Endodermal cell (in vitro differentiated cells): ENCODE measurements at places on chromosomes 1 and 21. TPM values are rescaled to one million over a fixed set of nuclear protein-coding genes. Genes with fewer than 3 reads are reported as not detected.
A peak's percentile ranks its signal among the peaks of the same experiment; 100 is the strongest.

The STIL gene
- 32.0 and 39.3 TPM in 2 replicates for total RNA-seq

GRCh38 chr1:192979542-192979941 lies 79.6 kb downstream of the UCHL5 start:
- DNase-seq = no peak

- DNase-seq = no peak
Observed at GRCh38 chr21:38080888-38081287, 164.6 kb upstream of the KCNJ6 start.

- DNase-seq = no peak
Observed at GRCh38 chr1:32828341-32828740, 10.9 kb downstream of the S100PBP start.

DNA sequence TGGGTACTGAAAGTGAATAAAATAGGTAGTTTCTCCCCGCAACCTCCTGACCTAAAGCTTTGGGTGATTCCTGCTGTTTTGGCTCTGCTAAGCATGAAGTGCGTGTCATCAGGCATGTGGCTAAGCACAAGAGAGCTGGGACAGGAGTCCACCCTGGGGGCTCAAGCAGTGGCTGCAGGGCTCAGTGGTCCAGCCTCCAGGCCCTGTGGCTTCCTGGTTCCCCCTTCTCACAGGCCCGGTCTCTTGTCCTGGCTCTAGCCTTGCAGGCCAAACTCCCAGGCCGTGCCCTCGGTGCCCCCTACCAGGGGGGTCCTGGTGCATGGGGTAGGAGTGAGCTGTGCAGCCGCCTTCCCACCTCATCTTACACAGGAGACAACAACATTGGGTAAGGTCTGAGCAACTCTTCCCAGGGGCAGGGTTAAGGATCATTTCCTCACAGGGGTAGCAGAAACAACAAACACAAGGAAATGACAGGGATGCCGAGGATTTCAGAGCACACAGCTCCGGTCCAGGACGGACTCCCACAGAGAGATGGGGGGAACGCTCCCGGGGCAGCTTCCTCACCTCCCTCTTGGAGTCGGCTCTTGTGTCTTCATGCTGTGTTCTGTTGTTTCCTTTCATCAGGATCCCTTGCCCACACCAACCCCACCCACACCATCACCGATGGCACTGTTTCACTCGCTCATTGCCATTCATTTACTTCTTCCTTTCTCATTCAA lies 19.8 kb upstream of the SLC2A1 start:
- peak; percentile 84 for DNase-seq
